Activated T-helper 1 cell treated with anti-CD3 and anti-CD28 coated beads, Interleukin-2, amount 50 U/mL, for 16 hours (primary cell): ENCODE measurements at places on chromosomes 13 and 19.

GRCh38 chr19:38512277-38512676, 78.8 kb downstream of the RYR1 start:
- no peak for DNase-seq

GRCh38 chr13:77375560-77376108, 48.7 kb upstream of the MYCBP2 start:
- DNase-seq, result no peak

DNA sequence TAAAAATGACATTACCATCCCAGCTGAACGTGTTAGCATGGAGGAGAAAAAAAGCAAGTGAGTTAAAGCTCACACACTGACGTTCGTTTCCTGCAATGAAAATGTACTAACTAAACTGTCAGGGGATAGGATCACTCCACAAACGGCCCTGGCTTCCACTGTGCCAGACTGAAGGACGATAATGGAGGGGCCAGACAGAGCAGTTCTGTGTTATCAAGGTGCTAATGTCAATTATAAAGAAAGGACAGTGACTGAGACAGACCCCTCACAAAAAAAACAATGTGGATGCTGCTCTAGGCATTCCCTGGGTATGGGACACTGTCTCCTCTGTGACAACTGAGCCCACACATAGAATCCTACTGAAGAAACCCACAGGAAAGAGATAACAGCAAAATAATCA, 43.7 kb upstream of the SLC15A1 start:
- DNase-seq, result no peak

DNA sequence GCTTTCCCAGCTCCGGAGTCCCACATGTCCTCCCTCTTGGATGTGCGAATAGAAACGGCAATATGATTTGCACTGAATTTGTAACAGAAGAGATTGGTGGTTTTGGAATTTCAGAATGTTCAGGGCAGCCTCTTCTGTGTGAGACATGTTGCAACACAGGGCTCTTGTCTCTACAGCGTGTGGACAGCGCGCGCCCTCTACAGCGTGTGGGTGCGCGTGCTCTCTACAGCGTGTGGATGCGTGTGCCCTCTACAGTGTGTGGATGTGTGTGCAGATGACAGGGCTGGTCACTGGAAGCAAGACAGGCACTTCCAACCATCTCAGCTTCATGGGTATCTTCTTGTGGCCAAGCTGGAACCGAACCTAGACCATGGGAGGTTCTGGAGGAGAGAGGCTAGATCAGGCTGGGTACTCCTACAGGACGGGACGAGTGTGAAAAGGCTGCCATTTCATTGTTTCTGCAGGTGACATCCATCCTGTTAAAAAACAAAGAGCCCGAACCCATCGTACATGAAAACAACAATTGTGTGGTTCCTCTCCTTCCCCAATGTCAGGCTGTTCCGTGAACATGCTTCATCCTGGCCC, 78.4 kb downstream of the TEX29 start:
- no peak for DNase-seq

GRCh38 chr13:44125943-44126469, 246.3 kb downstream of the LACC1 start:
- no peak for DNase-seq

- no peak for DNase-seq
Measured at GRCh38 chr13:111470933-111471332, 150.5 kb downstream of the TEX29 start.

DNA sequence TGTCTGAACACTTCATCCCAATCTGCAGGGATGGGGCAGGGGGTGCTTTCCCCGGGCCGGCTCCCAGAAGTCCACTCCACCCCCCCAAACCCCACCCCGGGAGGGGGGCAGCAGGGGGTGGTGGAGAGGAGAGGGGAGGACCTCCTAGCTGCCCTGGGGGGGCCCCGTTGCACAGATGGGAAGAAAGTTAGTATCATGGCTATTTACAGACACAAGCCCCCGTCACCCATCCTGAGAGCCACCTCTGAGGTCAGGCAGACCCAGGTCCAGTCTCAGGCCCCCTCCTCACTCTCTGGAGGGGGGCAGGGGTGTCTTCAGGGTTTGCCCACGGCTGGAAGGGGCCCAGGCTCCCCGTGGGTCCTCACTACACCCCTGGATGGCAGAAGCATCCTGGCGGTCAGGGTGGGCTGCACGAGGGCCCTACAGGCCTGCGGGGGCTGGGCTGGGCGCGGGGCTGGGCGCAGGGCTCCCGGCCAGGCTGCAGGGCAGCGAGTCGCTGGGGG, 5.8 kb upstream of the REXO1 start:
- no peak for DNase-seq

- DNase-seq, result no peak
Measured at GRCh38 chr19:13060233-13060963, 42.3 kb downstream of the LYL1 start.

DNA sequence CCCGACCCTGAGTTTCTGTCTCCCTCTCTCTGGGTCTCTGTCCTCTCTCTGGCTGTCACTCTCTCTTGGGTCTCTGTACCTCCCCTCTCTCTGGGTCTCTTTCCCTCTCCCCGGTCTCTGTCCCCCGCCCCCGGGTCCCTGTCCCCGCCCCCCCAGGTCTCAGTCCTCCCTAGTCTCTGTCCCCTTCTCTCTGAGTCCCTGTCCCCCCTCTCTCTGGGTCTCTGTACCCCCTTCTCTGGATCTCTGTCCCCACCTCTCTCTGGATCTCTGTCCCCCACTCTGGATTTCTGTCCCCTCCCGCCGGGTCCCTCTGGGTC, 2.3 kb upstream of the FTL start:
- DNase-seq, result no peak

DNA sequence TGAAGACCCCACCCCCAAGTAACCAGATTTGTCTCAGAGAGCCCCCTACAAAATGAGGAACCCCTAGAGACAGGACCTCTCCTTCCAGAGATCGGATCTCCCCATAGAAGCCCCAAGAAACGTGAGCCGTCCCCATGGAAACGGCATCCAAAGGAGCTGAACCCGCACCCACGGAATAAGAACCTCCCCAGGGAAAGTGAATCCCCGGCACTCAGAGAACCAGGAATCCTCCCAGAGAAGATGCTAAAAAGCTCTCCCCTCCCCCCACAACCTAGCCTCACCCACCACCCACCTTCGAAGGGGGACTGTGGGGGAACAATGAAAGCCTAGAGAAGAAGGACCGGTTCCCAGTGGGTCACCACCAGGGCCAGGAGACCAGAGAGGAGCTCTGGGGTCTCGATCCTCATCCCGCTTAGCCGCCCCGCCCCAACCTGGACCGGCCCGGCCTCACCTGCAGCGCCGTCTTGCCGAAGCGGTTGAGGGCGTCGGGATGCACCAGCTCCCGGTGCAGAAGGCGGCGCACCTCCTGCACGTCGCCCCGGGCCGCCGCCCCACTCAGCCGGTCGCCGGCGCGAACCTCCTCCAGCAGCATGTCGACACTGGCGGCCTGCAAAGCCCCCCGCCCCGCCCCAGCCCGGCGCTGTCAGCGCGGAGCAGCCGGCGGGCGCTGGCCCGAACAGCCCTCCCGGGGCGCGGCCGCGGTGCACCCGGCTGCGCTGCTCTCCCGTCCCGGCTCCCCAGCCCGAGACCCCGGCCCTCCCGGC, 535 bp downstream of the CDKN2D start:
- no peak for DNase-seq

- no peak for DNase-seq
Measured at GRCh38 chr13:62375653-62376052, 960.0 kb upstream of the PCDH20 start.

DNA sequence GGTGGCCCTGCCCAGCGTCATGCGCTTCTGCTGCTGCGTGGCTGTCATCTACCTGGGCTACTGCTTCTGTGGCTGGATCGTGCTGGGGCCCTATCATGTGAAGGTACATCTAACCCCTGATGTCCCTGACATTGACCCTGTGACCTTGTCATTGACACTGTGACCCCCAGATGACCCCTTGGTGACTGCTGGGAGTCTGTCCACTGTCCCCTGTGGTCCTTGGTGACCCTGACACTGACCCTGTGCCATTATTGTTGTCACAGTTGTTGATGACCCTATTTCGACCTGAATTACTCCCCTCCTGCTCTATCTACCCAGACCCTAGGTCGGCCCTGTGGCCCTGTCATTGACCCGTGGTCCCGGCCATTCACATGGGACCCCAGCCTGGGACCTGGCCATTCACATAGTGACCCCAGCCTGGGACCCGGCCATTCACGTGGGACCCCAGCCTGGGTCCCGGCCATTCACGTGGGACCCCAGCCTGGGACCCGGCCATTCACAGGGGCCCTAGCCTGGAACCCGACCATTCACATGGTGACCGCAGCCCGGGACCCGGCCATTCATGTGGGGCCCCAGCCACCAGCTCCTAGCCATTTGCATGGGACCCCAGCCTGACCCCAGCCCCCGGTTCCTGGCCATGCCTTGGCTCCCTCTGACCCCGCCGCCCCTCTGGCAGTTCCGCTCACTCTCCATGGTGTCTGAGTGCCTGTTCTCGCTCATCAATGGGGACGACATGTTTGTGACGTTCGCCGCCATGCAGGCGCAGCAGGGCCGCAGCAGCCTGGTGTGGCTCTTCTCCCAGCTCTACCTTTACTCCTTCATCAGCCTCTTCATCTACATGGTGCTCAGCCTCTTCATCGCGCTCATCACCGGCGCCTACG, 5.7 kb upstream of the PNPLA6 start:
- no peak for DNase-seq

GRCh38 chr13:73958657-73959397, 175.4 kb downstream of the KLF12 start:
- DNase-seq, result no peak

DNA sequence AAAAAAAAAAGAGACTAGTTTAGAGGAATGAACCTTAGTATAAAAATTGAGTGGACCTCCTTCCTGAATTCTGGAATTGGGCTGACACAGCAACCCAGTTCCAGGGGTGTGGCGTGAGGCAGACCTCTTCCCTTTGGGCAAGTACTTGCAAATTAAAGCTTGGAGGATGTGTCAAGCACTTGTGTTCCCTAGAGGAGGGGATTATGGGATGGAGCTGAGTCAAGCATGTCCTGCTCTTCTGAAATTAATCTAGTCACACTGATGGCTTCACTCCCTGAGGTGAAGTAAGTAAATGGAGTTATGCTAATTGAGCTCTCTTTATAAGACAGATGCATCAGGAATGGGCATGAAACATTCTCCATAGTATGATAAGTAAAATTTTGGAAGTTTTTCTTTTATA, 107.7 kb upstream of the HTR2A start:
- DNase-seq, result no peak

GRCh38 chr19:58578012-58578925, 5.1 kb upstream of the MZF1 start:
- DNase-seq, result no peak

- DNase-seq, result peak; percentile 56
Measured at GRCh38 chr19:8209462-8210378, 550 bp downstream of the CERS4 start.

GRCh38 chr19:33394006-33394722, 20.7 kb downstream of the CEBPG start:
- DNase-seq, result no peak

DNA sequence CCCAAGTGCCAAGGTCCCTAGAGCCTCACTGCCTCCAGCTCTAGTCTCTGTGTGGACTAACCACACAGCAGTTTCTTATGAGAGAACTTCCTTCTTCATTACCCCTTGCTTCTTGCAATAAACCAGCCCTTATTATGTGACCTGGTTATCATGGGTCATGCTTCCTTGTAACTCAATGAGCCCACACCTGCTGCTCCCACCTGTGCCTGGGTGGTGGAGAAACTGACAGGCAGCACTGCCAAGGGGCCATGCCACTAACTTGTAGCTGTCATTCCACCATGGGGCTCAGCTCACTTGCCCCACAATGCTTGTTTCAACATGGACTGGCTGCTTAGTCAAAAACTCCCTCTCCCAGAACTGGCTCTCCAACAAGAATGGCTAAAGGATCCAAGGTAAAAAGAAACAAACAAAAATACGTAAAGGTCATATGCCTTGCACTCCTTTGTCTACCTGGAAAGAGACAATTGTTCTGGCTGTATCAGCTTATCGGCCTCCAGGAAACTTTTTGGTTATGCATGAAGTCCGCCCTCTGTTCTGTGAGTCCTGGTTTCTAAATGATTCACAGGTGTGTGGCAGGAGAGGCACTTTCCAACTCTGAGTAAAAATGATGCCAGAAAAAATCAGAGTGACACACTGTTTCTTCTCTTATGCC, 446.4 kb downstream of the COG6 start:
- DNase-seq, result no peak

GRCh38 chr19:32866061-32866460, 3.5 kb downstream of the SLC7A9 start:
- DNase-seq, result no peak
